ENCODE measurements at places on chromosomes 7 and 10.

GRCh38 chr7:47294556-47295222, 287.2 kb downstream of the TNS3 start:
- no peak for DNase-seq

GRCh38 chr10:122566632-122567031, 6.1 kb downstream of the DMBT1 start:
- no peak for DNase-seq

GRCh38 chr7:48045195-48045765, 9.9 kb downstream of the C7orf57 start:
- DNase-seq: no peak

- DNase-seq: no peak
Measured at GRCh38 chr7:112452102-112452888, 2.0 kb downstream of the IFRD1 start.
